Astrocyte of the cerebellum (primary cell): ENCODE measurements at places on chromosomes 16 and 17.

DNA sequence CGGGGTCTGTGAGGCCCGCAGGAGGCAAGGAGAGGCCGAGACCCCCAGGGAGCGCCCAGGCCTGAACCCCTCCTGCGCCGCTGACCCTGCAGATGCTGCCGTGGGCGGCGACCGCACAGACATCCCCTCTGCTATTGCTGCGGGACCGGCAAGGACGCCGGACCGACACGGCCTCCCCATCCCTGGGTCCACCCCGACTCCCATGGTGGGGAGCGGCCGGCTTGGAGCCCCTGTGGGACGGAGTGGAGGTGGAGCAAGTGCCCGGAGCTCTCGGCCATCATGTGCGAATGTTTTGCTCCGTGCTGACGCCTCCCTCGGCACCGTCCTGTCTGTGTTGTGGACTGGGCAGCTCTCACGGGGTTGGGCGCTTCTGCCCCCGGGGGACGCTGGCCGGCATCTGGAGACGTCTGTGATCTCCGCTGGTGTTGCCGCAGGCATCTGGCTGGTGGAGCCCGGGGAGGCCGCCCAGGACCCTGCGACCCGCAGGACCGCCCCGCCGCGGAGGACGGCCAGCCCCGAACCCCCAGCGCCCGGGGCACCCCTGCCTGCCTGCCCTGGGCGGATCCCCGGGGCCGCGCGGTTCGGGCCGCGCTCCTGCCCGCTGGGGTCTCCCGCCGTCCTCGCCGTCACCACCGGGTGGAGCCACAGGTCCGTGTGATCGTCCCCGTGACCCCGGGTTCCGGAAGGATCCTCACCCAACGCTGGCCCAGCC, 12.8 kb upstream of the GNG13 start:
- no peak for DNase-seq

GRCh38 chr16:76455257-76455656, 178.1 kb downstream of the CNTNAP4 start:
- DNase-seq, result no peak

DNA sequence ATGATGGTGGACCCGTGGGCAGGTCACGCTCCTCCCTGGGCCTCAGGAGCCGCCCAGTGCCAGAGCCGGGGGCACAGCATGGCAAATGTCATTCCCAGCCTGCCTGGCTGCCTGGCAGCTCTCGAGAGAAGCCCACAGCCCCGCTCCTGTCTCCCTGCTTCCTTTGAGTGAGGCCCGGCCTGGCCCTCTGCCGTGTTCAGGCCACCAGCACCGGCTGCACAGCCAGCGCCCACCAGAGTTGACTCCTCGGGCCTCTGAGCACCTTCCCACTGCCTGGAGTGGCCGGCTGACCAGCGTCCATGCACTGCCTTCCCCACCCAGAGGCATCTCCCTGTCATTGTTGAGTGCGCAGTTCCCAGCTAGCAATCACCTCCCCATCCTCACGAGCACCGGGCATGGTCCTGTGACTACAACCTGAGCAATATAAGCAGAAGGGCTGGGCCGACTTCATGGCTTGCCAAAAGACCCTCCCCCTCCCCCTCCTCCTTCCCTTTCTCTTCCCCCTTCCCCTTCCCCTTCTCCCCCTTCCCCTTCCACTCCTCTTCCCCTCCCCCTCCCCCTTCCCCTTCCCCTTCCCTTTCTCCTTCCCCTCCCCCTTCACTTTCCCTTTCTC, 11.9 kb upstream of the SLC38A10 start:
- no peak for DNase-seq

- no peak for DNase-seq
Measured at GRCh38 chr16:86059253-86060171, 160.6 kb downstream of the IRF8 start.

- no peak for DNase-seq
Measured at GRCh38 chr16:87747626-87748414, 18.0 kb downstream of the KLHDC4 start.

DNA sequence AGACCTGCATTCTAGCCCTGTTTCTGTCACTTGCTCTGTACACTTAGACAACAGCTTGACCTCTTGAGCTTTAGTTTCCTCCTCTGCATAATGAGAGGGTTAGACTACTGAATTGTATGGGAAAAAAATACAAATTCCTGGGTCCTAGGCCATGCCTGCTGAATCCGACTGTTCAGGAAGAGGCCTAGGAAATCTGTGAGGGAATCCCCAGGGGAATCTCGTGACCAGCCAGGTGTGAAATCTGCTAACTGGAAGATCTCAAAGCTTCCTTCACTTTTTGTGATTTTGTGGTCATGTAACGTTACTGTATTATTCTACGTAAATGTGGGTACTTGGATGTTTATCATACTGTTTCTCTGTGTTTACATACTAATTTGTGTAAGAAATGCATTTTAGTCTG, 58.2 kb downstream of the CYLD start:
- DNase-seq, result no peak

GRCh38 chr16:66220702-66221101, 145.8 kb upstream of the CDH5 start:
- DNase-seq, result no peak

DNA sequence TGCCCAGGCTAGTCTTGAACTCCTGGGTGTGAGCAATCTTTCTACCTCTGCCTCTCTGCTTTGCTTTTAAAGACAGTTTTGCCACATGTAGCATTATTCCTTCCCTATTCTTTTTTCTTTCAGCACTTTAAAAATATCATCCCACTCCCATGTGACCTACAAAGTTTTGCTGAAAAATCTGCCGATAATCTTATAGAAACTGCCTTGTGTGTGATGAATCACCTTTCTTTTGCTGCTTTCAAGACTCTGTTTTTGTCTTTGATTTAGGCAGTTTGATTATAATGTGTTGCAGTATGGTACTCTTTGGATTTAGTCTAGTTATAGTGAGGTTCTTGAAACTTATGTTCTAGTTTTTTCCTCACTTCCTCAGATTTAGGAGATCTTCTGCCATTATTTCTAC, 142.0 kb upstream of the KIF2B start:
- no peak for DNase-seq

DNA sequence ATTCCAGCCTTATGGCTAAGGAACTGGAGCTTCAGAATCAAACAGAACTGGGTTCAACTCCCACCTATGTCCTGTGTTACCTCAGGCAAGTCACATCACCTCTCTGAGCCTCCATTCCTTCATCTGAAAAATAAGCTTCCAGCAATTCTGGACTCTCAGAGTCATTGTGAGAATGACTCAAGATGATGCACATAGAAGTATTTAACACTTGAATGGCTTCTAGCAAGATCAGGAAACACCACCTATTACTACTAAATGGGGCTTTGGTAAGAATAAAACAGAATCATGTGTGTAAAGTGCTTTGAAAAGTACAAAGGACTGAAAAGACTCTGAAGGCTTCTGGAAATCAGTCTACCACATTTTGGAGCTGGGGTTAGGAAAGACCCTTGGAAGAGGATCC, 30.8 kb upstream of the CALB2 start:
- no peak for DNase-seq

DNA sequence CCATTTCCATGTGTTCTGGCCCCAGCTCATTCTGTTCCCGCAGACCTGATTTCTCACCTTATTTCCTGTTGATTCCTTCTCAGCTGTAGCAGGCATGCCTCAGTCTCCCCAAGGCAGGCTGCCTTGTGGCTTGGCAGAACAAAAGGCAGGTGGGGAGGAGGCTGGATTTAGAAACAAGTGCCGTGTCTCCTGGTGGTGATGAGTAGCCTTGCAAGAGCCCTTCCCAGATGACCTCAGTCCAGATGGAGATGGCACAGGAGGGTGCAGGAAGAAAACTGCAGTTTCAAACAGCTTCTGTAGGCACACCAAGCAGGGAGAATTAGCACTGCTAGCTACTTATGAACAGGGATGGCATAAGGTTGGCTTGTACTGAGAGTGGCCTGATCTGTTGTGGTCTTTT, 64.6 kb downstream of the ARHGAP44 start:
- no peak for DNase-seq

- no peak for DNase-seq
Measured at GRCh38 chr16:1543085-1543896, 9.8 kb downstream of the TMEM204 start.

DNA sequence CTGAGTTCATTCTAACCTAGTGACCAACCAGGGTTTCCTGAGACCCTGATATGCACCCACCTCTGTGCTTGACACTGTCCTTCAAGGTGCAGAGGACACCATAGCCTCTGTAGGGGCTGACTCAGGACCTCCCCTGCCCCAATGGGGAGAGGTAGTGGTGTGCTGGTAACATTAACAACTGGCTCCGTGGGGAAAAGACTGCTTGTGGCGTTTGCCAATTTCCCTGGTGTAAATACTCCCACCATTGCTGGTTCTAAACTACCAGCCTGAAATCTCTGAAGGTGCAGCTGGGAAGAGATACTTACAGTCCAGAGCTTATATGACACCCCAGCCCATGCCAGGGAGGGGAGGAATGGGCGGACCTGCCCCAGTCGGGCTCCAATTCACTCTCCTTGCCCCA, 54.9 kb downstream of the ENGASE start:
- DNase-seq, result no peak

DNA sequence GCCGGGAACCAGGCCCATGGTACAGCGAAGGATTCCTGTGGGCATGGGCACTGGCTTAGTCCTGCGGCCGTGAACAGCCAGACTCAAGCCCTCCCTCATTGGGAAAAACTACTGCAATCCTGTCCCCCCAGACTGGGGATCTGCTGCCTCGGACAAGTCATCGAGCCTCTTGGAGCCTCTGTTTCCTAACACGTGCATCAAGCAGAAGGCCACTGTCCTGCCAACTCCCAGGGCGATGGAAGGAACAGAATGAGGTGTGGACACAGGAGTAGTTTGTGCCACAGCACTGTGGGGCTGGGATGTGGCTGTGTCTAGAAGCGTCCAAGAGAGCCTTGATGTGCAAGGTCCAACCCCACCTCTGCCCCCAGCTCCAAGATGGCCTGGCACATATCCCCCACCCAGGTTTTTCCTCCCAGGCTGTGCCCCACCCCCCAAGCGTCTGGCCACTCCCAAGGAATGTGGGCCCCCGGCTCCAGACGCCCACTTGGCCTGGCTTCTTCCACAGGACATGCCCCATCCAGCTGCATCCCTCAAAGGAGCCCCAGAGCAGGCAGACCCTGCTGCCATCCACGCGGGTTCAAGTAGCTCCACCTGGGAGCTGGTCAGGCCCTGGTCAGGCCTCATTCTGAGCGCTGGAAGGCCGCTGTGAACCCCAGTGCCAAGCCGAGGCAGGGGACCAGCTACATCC, 3.4 kb downstream of the CAMKK1 start:
- DNase-seq, result no peak
